ENCODE measurements at places on chromosomes 1 and 21.

GRCh38 chr1:18948048-18948912, 8.2 kb downstream of the IFFO2 start:
- peak; percentile 62 for DNase-seq

- DNase-seq = no peak
Observed at GRCh38 chr1:219790834-219791615, 137.3 kb downstream of the SLC30A10 start.

DNA sequence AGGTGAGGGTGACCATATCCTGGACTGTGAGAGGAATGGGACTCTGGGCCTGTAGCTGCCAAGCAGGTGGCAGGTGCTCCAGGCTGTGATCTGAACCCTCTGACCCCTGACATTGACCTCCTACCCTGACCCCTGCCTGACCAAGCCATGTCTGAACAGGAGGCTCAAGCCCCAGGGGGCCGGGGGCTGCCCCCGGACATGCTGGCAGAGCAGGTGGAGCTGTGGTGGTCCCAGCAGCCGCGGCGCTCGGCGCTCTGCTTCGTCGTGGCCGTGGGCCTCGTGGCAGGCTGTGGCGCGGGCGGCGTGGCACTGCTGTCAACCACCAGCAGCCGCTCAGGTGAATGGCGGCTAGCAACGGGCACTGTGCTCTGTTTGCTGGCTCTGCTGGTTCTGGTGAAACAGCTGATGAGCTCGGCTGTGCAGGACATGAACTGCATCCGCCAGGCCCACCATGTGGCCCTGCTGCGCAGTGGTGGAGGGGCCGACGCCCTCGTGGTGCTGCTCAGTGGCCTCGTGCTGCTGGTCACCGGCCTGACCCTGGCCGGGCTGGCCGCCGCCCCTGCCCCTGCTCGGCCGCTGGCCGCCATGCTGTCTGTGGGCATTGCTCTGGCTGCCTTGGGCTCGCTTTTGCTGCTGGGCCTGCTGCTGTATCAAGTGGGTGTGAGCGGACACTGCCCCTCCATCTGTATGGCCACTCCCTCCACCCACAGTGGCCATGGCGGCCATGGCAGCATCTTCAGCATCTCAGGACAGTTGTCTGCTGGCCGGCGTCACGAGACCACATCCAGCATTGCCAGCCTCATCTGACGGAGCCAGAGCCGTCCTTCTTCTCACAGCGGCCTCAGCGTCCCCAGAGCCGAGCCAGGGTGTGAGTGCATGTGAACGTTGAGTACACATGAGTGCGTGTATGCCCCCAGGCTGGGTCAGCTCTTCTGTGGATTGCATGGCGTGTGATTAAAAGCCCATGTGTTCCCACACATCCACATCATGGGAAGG, 3.1 kb downstream of the TMEM125 start:
- DNase-seq = no peak

GRCh38 chr1:107831921-107832320, 133.1 kb downstream of the VAV3 start:
- no peak for DNase-seq

DNA sequence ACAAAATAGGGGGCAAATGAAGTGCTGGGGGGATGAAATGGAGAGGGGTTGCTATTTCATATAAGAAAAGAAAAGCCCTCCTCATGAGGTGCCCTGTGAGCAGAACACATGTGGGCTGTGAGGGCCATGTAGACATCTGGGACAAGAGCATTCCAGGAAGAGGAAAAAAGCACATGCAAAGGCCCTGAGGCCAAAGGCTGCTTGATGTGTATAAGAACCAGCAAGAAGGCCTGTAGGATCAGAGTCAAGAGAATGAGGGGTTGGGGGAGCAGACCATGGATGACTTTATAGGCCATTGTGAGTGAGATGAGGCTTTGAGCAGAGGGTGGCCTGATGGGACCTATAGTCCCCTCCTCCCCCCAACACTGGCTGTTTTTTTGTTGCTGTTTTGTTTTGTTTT, 7.7 kb upstream of the RAB4A start:
- no peak for DNase-seq

GRCh38 chr1:36123356-36123755, 1.7 kb downstream of the COL8A2 start:
- peak; percentile 92 for DNase-seq

- no peak for DNase-seq
Observed at GRCh38 chr1:230068621-230068873, 1.5 kb downstream of the GALNT2 start.

- no peak for DNase-seq
Observed at GRCh38 chr1:246320286-246320685, 186.8 kb downstream of the SMYD3 start.

- DNase-seq = peak; percentile 41
Observed at GRCh38 chr21:42806509-42807140, 72.7 kb downstream of the WDR4 start.

- no peak for DNase-seq
Observed at GRCh38 chr1:38831731-38832369, 27.7 kb downstream of the RRAGC start.

DNA sequence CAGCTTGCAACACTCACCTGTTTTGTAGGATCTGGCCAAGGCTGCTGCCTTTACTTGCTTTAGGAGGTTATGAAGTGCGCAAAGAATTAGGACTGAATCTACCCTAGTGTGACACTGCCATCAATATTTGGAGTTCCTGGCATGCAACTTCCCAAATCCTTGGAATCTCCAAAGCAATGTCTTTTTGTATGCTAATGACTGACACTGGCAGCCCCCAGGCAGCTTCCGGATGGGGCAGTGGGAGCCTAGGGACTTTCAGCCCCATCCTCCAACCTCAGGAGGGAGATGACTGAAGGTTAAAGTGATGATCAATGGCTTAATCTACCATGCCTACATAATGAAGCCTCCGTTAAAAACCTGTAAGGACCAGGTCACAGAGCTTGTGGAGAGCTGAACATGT, 5.5 kb downstream of the RCC2 start:
- no peak for DNase-seq

GRCh38 chr1:58608297-58608696, 31.2 kb upstream of the TACSTD2 start:
- DNase-seq = no peak

- DNase-seq = no peak
Observed at GRCh38 chr1:90616395-90616794, 100.7 kb downstream of the BARHL2 start.

- no peak for DNase-seq
Observed at GRCh38 chr1:175219774-175220173, 27.2 kb upstream of the KIAA0040 start.

- DNase-seq = no peak
Observed at GRCh38 chr1:82391712-82392111, 591.0 kb downstream of the ADGRL2 start.

DNA sequence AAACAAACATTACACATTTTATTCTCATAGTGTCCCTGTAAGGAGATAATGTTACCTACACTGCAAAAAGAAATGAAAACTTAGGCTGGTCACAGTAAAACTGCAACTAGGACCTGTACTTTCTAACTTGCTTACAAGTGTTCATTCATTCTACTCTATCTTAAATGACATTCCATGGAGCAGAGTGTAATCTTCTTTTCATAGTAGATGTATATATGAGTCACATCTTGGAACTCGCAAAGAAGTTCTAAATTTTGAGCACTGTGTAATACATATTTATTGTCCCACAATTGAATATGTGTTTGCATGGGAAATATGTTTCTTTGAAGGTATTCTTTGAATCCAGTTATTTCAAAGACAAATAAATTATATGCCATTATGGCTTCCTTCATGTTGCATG, 1258.5 kb upstream of the ADGRL2 start:
- no peak for DNase-seq

GRCh38 chr1:100229681-100230443, 19.8 kb downstream of the DBT start:
- no peak for DNase-seq

DNA sequence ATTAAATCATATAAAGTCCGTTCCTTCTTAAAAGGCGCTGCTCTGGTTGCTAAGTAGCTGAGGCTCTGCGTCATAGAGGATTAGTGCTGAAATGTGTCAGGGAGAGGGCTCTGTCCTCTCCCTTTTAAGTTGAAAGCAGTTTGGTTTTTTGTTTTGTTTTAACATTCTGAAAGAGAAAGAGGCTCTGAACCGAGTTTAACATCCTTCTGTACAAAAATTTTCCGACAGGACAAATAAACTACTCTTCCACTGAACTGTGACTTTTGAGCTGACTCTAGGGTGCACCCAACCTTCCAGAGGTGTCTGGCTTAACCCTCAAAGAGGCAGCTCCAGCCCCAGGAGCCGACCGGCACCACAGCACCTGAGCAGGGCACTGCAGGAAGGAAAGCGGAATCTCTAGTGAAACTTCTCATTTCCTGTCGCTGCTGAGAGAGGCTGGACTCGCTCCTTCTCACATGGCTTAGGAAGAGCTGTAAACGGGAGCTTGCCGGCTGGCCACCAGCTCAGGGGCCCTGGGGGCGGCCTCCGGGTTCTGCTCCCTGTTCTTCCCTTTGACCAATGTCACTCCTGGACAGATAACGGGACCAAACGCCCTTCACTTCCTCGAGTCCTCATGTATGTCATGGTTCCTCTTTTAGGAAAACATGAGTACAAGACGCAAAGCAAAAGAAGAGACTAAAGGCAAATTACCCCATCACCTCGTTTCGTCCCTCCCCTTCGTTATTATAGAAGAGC, 1.2 kb downstream of the VAV3 start:
- DNase-seq = peak; percentile 69

DNA sequence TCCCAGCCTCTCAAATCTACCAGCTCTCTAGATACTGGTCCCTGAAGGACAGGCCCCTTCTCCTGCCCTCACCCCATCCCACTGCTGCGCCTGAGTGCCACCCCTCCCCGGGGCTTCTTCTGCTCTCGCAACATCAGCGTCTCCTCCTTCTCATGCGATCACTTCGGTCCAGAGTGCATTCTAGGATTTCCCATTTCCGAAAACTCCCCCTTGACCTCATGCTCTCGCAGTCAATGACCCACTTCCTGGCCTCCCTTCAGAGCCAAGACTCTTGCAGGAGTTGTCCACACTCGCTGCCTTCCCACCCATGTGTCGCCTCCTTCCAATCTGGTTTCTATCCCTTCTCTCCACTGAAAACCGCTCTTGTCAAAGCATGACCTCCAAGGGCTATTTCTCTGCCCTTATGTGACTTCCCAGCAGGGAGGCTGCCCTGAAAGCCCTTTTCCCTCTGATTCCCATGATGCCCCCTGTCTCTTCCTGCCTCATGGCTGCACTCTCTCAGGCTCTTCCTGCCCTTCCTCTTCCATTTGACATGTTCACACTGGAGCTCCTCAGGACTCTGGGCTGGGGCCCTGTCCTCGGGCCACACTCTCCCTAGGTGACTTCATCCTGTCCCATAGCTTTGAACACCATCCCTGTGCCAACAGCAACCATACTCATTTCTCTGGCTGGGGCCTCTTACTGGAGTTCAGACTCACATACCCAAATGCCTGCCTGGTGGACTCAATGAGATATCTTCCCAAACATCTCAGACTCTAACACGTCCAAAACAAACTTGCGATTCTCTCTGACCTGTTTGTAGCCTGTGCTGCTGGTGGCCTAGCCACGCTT, 46.0 kb downstream of the LDLRAD2 start:
- peak; percentile 65 for DNase-seq

DNA sequence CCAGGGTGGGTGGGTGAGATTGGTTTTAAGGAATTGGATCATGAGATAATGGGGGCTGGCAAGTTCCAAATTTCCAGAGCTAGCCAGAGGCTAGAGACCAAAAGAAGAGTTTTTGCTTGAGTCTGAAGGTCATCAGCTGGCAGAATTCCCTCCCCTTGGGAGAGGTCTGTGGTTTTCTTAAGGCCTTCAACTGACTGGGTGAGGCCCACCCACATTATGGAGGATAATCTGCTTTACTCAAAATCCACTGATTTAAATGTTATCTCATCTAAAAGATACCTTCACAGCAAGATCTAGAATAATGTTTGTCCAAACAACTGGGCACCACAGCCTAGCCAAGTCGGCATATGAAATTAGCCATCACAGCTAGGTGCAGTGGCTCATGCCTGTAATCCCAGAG, 156.4 kb downstream of the URB2 start:
- no peak for DNase-seq

DNA sequence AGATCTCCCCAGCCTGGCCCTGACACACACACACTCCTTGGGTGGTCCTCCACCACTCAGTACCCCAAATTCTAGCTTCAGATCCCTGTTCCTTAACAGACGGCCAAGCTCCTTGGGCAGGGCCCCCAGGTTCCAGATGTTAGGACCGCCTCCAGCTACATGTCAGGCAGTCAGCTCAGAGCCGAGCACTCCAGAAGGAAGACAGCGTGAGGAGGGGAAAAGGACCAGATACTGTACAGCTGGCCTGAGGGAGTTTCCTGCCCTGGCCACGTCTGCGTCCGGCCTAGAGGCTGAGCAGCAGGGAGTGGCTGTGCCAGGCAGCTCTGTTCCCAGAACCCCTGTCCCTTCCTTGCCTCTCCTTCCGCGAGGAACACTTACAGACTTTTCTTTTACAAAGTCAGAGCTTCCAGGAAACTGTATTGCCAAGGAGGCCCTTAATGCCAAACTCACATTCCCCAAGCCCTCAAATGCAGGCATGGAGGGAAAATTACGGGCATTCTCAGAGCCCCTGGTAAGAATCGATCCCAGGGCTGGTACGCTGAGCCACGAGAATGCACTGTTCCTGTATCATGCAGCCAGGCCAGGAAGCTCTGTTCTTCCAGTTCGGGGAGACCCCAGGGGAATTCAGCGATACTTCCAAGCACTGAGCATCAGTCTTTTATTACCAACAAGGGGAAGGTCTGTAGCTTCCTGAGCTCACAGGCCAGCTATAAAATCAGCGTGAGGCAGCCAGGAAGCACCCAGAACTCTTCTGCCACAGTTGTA, 45.2 kb upstream of the CNTN2 start:
- DNase-seq = no peak

DNA sequence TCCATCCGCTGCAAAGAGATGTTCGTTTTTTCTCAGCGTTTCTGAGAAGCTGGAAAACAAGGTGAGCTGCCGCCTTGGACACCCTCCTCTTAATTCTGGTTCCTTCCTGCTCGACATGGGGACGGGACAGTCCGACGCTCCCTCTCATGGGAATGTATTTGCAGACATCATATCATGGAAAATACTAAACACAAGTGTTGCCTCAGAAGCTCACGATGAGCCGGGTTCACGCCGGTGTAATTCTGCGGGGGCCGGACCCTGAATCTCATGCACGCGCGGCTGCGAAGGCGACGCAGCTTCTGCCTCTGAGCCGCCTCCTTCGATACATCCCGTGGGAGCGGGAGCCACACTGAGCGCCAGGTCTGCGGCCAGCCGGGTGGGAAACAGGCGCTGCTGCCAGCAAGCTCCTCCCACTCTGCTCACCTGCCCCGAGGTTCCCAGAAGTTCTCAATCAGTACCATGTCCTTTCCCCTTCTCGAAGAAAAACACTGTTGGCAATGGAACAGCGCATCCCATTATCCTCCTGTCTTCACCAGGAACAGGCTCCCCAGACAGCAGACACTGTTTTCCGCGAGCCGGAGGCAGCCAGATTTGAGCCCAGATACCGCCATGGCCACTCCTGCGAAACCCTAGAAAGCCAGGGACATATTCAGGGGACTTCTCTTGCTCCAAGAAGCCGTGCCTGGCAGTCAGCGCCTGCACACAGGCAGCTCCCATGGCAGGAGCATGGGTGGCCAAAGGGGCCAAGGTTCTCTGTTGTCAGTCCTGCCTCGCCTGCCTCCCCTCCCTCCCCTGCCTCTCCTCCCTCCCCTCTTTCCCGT, 98.0 kb downstream of the WDR4 start:
- DNase-seq = no peak
